ENCODE measurements at places on chromosomes 1 and 21.

DNA sequence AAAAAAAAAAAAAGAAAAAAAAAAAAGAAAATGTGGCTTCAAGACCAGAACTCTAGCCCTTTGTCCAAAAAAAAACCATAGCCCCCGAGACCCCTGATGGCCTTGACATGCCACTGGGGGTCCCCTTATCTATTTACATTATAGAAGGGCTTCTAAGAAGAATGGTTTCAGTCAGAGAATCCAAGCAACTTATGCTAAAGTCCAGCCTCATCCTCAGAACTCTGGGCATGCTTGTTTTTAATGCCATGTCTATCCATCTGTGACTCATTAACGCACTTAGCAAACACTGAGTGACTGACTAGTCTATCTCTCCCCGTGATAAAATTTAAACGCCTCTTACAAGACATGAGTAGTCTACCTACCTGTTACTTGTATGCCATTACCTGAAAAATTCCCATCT is 29.3 kb downstream of the ERG start:
- H3K27ac ChIP-seq: no peak overlapping the region
- H3K27me3 ChIP-seq: peaks cover 48% of the 10 kb centered on the region
- DNase-seq: no peak
- no peaks in the 10 kb centered on the region for H3K4me1 ChIP-seq

DNA sequence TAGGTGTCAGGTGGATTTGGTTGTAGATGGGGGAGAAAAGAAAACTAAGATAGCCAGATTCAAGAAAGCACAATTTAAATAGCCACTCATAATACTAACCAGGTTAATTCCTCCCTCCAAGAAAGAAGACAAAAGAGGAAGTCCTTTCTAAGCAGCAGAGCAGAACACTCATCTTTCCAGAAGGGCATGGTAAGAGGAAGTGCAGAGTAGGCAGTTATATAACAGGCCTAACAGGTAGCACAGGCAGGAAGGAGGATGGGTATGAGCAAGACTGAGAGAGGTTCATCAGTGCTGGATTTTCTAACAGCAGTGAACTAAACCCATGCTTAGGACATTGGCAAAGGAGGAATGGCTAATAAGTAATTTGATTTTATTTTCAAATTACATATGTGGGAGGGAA is 517.5 kb downstream of the PLPP3 start:
- no peak for DNase-seq
- H3K27me3 ChIP-seq: no peaks in the 10 kb centered on the region
- no peak overlapping the region for H3K27ac ChIP-seq
- no peak overlapping the region for H3K4me3 ChIP-seq
- H3K36me3 ChIP-seq: no peaks in the 10 kb centered on the region

DNA sequence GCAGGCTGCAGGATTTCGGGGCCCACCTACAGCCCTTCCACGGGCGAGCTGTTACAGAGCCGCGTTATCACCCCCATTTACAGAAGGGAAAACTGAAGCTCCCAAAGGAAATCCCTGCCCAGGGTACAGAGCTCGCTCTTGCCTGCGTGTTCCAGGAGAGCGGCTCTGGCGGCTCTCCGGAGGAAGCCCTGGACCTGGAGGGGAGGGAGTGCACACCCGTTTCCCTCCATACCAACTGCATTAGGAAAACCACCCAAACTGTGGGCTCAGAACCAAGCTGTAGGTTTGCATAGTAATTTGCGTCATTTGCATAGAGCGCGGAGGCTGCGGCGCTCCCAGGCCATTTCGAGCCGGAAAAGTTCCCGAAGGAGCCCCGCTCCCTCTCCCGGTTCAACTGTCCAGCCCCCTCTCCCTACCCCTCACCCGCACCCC is 24.7 kb upstream of the ADGRB2 start:
- H3K27ac ChIP-seq: peak overlapping the region; percentile 90
- no peak for DNase-seq
- H3K4me1 ChIP-seq: peaks cover 12% of the 10 kb centered on the region
- peak overlapping the region; percentile 81 for H3K4me3 ChIP-seq

DNA sequence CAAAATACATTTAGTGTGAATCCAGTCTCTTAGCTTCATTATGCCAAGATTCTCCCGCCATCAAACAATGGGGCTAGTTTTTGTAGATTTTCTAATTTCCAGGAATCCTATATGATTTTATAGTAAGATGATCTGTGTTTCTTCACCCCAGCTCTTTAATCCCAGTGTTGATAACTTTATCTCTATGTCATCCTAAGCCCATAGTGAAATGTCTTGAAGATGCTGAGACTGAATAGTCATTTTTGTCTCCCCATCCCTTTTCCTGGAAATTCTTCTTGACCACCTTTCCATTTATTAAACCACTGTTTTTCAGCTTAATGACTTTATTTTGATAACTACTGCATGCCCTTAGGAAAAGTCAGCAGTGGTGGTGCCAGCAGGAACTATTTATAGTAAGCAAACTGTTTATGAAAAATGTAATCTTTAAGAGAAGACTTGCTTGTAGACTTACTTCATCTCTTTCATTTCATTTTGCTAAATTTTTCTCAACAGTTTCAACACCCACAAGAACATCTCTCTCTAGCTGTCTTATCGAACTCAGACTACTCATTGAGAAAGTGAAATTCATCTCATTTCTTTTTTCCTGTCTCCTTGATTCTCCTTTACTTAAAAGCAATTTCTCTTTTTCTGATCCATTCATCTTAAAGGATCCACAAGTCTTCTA is 116.6 kb downstream of the NTMT2 start:
- peaks cover 7% of the 10 kb centered on the region for H3K27me3 ChIP-seq
- H3K4me1 ChIP-seq: peaks cover 2% of the 10 kb centered on the region
- H3K4me3 ChIP-seq: no peak overlapping the region
- no peaks in the 10 kb centered on the region for H3K36me3 ChIP-seq

GRCh38 chr1:93322349-93322748 is 23.4 kb upstream of the DR1 start:
- peaks cover 2% of the 10 kb centered on the region for H3K4me1 ChIP-seq
- H3K27me3 ChIP-seq: no peaks in the 10 kb centered on the region
- no peak overlapping the region for H3K27ac ChIP-seq
- DNase-seq: no peak
